ENCODE measurements at places on chromosomes 7 and 10.

- no peak for DNase-seq
Measured at GRCh38 chr10:122098924-122099323, 110.0 kb downstream of the TACC2 start.

DNA sequence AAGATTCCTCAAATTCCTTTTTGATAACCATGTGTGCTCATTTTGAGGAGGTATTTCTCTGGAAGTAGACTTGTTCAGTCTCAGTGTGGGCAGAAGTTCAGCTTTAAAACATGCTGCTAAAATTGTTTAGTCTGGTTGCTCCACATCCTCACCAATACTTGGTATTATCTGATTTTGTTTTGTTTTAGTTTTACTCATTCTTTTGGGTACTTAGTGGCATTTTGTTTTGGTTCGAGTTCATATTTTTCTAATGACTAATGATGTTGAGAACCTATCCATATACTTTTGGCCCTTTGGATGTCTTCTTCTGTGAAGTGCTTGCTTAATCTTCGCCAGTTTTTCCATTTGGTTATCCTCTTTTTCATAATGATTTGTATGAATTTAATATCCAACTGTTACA lies 694.2 kb upstream of the FZD8 start:
- peak; percentile 62 for DNase-seq

DNA sequence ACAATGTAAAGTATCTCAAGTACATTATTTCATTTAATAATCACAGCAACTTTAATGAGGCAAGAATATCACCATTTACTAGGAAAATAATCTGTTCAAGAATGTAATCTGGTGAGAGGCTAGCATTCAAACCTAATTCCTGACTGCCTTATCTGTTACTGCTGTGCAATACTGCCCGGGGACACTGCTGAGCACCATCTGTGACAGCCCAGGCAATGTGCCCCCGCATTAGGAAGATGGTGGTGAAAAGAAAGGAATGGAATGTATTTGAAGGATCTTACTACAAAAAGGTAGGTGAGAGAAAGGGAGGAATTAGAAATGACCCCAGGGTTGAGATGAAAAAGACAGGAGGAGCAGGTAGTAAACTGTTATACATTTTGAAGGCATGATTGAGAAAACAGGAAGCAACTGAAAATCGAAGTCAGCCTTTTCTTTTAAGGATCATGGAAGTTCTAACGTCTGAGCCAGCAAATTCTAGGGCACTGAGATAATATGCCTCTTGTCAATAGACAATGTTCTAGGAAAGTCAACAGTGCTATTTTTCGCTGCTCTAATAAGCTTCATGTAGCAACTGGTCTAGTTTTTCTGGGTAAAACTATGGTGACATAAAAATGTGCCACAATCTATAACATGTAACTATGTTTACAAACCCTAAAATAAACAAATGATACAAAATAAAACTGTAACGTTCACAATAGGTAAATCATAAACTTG lies 90.4 kb downstream of the ETV1 start:
- DNase-seq: no peak

DNA sequence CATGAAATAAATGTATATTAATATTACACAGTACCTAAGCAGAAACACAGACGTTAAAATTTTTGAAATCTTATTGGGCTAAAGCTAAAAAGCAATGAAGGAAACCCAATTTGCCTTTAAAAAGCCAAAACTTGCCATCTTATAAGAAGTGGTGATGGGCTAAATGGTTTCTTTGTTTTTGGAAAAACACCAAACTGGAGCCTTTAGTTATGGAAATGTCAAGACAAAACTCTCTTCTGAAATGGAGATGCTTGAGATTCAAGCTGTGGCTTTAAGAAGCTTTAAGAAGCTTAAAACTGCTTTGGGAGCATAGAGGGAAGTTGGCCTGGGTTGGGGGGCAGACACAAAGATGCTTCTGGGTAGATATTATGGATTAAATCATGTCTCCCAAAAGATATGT lies 277.0 kb downstream of the GFRA1 start:
- no peak for DNase-seq

DNA sequence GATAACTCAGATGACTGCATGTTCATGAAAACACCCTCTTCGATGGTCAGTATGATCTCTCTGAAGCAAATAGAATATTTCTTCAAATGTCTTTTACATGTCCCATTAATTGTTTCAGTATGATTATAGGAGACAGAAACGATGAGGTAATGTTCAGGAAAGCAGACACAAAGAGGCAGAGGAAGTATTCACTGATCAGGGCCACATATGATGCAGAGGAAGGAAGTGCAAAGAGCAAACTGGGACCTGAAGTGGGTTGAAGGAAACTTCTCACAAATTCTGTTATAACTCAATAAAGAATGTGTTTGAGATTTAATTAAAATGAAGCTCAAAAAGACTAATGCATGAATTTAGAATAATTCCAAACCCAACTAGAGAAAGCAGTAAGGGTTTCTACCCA lies 70.5 kb downstream of the TES start:
- no peak for DNase-seq

GRCh38 chr7:36207451-36208291 lies 54.6 kb downstream of the EEPD1 start:
- DNase-seq: peak; percentile 92

GRCh38 chr7:116672596-116673456 lies 830 bp downstream of the MET start:
- DNase-seq: peak; percentile 23

DNA sequence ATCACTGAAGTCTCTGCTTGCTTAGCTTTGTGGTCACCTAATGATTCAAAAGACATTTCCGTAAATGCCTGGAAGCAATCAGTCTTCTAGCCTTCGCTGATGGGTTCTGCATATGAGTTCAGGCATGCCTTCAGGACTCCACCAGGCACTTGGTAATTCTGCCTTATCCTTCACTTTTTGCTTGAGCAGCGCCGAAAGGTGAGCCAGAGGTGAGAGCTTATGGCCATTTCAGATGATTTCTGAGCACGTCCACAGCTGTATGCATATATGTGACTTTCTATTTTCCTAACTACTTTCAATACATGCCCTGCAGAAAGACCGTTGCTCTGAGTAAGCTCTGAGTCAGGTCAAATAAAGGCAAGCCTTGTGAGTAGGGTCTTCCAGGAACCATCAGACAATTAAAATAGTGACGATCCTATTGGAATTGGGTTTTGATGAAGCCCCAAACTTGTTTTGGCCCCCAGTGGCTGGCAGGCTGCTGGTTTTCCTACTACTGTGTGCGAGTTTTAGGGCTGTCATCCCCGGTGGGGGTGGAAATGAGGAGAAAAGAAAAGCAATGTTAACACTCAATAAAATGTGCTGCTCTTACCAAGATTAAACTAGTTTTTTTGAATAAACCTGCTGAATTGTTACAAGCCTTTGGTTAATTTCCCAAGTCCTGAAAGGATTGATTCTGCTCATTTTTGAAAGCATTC lies 154.4 kb upstream of the AKR1E2 start:
- peak; percentile 63 for DNase-seq

DNA sequence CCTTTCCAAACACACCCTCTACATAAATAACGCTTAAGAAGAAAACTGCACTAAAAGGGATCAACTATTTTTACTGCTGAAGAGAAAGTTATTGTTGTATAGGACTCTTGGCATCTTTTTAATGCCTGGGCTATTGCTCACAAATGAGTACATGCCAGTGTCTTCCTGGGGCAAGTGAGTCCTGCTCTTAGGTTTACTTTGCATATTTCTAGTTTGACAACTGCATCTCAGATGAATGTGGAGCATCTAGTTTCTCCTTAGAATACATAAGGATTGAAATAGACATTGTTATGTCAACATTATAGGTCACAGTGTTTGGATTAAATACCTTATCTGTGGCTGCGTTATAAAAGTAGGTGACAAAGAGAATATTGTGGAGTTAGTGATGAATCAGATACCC lies 44.5 kb downstream of the PSMC2 start:
- no peak for DNase-seq

- peak; percentile 4 for DNase-seq
Measured at GRCh38 chr10:74753442-74754211, 72.8 kb upstream of the KAT6B start.

DNA sequence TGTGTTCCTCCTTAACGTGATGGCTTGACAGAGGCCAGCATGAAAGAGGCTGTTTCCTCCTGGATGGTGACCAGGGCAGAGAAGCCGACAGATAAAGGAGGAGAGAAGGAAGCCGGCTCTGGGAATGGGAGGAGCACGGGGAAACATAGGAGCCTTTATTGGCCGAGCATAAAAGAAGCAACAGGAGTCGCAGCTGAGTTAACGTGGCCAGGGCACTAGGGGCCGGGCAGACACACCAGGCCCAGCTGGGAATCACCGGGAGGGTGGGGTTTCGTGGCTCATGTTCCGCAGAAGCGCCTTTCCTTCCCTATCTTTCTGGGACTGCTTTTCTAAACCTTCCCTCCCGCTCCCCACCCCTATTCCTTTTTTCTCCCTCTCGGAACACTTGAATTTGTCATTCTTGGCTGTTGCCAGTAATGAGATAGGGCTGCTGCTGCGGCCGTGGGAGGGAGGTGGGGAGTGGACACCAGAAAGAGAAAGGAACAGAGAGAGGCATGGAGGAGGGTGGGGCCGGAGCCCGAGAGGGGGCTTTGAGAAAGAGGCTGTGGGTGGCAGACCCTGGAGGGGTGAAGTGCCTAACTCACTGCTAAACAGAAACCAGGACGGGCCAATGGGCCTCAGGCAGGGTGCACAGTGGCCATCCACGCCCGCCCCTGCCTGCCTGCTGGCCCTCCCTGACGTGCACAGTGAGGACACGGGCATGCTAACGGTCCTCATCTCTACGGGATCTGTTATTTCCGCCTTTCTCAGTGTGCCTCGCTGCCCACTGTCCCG lies 65.2 kb downstream of the COL13A1 start:
- DNase-seq: peak; percentile 70

DNA sequence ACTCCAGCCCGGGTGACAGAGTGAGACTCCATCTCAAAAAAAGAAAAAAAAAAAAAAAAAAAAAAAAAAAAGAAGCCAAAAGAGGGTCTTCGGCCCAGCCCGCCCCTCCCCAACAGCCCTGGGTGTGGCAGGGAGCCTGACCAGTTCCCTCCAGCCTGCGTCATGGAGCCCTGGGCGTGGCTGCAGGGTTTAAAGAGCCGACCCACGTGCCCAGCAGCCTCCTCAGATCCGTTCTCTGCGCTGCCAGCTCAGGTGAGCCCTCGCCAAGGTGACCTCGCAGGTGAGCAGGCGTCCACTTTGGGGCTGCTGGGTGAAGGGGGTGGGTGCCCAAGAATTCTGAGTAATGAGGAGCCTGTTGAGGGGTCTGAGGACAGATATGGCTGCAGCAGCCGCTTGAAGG lies at the start of gene FXYD4:
FXYD4 (plus strand) TSS at position 219 of the 400 bp plus-strand sequence. CDS start 2,111 bp downstream, outside the sequence.
- no peak for DNase-seq

DNA sequence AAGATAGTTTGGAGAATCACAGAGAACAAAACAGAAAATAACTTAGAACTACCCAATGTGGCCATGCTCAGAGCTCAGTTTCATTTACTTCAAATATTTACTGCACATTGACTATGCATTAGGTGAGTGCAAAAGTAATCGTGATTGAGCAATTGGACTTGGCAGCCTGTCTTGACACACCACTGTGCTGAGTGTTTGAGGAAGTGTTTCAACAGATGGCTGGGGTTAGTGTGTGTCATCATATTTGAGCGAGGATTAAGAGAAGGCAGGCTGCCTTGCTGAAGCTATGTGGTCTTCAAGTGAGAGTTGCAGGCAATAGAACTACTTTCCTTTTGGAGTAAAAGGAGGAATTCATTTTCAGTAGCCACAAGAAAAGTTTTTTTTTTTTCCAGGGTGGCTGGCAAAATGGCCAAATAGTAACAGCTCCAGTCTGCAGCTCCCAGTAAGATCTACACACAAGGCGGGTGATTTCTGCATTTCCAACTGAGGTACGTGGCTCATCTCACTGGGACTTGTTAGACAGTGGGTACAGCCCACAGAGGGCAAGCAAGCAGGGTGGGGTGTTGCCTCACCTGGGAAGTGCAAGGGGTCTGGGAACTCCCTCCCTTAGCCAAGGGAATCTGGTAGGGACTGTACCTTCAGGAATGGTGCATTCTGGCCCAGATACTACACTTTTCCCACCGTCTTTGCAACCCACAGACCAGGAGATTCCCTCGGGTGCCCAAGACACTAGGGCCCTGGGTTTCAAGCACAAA lies 37.6 kb downstream of the AKR1C4 start:
- peak; percentile 45 for DNase-seq

DNA sequence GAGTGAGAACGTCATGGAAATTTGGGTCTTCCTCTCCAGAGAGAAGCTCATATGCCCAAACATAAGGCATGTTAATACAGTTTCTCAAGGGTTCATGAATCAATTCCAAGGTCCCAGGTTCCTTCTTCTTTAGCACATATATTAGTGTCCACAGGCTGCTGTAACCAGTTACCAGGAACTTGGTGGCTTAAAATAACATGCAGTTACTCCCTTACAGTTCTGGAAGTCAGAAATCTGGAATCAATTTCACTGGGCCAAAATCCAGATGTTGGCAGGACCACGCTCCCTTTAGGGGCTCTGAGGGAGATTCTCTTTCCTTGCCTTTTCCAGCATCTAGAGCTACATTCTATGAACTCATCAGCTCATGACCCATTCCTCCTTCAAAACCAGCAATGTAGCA lies 64.8 kb downstream of the MRC1 start:
- no peak for DNase-seq

DNA sequence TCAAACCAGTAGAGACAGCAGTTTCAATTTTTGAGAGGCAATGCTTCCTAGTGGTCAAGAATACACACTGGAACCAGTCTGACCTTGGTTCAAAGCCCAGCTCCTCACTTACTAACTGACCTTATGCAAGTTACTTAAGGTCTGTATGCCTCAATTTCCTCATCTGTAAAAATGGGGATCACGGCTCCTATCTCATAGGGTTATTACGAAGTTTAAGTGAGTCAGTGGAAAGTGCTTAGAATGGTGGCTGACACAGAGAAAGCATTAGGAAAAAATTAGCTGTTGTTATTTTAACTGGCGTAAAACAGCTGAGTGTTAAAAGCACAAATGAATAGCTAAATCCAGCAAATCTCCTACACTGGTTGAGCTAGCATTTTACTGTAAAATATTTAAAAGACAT lies 162.4 kb upstream of the LAMB4 start:
- DNase-seq: no peak

DNA sequence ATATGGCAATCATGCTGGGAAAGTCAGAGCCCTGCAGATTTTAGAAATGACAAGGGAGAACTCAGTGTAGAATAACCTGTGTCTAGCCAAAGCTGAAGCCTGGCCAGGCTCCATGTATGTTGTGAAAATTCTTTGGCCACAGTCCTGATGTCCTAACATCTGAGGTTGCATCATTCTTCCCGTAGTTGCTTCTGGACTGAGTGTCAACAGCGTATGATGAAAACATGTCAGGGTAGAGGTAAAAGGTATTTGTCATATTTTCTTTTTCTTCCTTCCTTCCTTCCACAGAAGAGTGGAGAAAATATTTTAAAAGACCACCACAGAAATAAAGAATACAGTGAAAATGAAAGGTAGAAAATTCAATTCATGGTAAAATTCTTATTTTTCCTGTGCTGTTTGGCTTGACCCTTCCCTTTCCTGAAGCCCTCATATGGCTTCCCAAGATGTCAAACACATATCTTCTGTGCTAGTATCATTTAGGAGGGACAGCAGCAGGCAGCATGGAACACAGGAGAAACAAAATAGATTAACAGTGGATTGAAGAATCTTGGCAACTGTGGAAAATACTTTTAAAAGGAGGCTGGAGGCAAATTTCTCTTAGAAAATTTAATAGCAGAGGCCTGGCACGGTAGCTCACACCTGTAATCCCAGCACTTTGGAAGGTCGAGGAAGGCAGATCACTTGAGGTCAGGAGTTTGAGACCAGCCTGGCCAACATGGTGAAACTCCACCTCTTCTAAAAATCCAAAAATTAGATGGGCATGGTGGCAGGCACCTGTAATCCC lies 18.9 kb upstream of the NRBF2 start:
- peak; percentile 96 for DNase-seq
